ENCODE measurements at places on chromosomes 16 and 17. TPM values are rescaled to one million over a fixed set of nuclear protein-coding genes. Genes with fewer than 3 reads are reported as not detected.

Gene KRTAP4-5
- not detected for total RNA-seq

Gene KCNG4
- not detected for total RNA-seq

Gene CCL16
- total RNA-seq: not detected

Gene ATP6V0C
- total RNA-seq: 13.2 TPM

Gene BRCA1
- 20.0 TPM for total RNA-seq

Gene HSPB9
- total RNA-seq: not detected
